ENCODE measurements at places on chromosomes 12 and 14. TPM values are rescaled to one million over a fixed set of nuclear protein-coding genes. Genes with fewer than 3 reads are reported as not detected.
A peak's percentile ranks its signal among the peaks of the same experiment; 100 is the strongest.

STRN3 gene
- total RNA-seq: 14.7 TPM

DNA sequence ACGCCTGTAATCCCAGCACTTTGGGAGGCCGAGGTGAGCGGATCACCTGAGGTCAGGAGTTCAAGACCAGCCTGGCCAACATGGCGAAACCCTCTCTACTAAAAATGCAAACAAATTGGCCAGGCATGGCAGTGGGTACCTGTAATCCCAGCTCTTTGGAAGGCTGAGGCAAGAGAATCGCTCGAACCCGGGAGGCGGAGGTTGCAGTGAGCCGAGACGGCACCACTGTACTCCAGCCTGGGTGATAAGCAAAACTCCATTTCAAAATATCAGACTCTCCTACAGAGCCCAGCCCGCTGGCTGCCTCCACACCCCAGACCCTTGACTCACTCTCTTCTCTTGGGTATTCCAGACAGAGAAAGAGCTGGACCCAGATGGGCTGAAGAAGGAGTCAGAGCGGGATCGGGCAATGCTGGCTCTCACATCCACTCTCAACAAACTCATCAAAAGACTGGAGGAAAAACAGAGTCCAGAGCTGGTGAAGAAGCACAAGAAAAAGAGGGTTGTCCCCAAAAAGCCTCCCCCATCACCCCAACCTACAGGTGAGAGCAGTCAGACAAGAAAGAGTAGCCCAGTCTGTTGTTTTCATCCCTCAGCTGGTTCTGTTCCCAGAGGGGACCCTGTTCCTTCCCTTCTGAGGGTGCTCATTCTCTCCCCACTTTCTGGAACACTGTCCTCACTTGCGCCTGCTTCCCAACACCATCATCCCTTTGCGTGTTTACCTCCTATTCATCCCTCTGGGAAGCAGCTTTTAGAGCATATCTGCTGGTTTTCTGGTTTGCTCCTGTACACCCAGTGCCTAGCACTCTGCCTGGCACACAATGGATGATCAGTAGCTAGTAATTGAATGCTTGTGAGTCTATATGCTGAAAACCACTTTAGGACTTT, 19.7 kb downstream of the AGAP2 start:
- no peak for DNase-seq

DNA sequence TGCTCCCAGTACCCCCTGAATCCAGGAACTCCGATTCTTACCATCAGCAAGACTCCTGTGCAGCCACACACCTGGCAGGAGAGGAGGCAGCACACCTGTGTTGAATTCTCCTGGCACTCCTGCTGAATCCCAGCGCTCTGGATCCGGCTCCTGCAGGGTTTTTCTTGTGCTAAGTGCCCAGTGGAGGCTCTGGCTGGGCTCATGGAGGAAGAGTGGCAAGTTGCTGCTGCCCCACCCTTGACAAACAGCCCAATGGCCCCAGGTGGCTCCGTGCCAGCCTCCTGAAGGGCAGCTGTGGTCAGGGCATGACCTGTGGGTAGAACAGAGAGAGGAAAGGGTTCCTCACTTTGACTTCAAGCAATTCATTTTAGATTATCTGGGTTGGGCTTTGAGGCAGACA, 20.0 kb downstream of the CRACR2A start:
- no peak for DNase-seq

GRCh38 chr14:101721951-101722661, 39.4 kb upstream of the PPP2R5C start:
- peak; percentile 87 for DNase-seq

DNA sequence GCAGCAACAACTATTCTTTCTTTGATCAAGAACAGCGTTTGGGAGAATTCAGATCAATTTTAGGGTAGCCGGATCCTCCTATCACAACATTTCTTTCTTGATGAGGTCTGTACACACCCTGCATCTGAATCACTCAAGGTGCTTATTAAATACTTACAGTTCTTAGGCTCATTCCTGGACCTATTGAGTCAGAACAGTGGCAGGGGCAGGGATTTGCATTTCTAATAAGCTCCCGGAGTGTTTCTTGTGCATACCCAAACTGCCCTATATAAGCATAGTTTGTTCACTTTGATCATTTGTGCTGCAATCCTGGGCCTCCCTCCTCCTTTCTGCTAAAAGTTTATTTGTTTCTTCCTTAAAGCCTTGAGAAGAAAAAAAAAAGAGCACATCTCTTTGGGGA, 80.5 kb upstream of the RPH3A start:
- no peak for DNase-seq

GPRC5D gene
- total RNA-seq: not detected

DNA sequence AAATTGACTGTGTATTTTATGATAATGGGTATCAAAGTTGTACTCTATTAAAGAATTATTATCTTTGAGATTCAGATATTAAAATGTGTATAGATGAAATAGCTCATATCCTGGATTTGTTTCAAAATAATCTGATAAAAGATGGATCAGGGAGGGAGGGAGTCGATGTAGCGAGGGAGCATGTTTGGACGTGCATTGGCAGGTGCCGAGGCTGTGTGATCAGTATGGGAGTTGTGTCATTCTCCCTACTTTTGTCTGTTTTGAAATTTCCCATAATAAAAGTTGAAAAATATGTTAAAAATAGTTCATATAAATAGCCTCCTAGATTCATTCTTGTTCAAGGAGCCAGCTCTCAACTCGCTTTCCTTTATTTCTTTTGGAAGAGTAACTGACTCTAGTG, 171.6 kb upstream of the HIF1A start:
- DNase-seq: no peak

- no peak for DNase-seq
These were observed 135.2 kb downstream of the RERGL start for GRCh38 chr12:17954788-17955187.

DNA sequence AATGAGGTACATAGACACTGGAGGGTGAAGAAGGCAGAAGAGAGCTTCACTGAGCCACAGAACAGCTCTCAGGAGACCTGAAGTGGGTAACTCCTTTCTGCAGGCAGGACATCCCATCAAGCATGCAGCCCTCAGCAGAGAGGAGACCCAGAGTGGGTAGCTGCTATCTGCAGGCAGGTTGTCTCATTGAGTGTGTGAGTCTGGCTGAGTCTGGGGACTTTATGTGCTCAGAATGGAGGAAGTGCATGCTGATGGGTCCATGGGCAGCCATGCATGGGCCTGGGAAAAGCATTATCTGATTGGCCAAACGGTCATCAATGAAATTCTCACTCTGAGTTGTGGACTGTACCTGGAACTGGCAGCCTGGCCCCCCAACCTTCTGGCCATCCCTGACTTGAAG, 14.7 kb upstream of the HIGD1C start:
- DNase-seq: no peak

KRT80 gene
- not detected for total RNA-seq

PTCSC3 gene
- total RNA-seq: not detected

DNA sequence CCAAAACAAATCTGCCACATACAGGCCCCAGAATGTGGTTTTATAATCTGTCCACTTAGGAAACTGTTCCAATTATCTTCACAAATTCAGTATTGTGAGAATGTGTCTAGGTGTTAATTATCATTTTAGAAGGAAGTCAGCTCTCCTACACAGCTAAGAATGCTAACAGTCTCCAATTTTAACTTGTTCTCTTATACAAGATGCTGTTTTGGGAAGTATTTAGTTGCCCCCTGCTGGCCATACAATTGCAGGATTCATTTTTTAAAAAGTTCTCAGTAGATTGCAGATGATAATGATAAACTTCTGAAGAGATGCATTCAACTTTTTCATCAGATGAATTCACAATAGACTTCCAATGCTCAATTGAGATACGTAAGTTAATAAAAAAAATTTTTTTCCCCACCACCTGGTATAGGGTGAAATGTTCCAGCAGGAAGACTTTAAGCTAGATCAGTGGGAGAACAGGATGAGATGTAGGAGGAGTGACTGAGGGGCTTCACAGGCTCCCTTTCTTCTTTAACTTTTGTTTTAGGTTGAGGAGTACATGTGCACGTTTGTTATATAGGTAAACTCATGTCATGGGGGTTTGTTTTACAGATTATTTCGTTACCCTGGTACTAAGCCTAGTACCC, 27.3 kb upstream of the OSBPL8 start:
- peak; percentile 65 for DNase-seq

JAG2 gene
- 3.6 TPM for total RNA-seq

- DNase-seq: no peak
These were observed 68.1 kb downstream of the TBC1D30 start for GRCh38 chr12:64892561-64892960.

MUCL1 gene
- not detected for total RNA-seq

- DNase-seq: no peak
These were observed 34.8 kb upstream of the FRMD6 start for GRCh38 chr14:51616724-51617409.

DNA sequence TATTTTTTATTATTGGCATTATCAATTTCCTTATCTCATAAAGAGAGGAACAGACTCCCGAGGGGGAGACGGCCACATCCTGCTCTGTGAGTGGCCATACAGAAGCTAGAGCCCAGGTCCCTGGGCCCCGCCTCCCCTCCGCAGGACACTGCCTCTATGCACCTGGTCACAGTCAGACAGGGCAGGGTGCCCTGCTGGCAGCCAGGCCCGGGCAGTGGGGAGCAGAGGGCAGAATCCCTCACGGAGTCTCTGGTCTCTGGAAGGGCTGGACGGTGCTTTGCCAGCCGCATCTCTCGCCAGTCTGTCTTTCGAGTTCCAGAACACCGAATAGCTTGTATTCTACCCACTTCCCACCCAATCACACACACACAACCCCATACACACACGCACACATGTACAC, 16.4 kb upstream of the CACNA2D4 start:
- no peak for DNase-seq

DNA sequence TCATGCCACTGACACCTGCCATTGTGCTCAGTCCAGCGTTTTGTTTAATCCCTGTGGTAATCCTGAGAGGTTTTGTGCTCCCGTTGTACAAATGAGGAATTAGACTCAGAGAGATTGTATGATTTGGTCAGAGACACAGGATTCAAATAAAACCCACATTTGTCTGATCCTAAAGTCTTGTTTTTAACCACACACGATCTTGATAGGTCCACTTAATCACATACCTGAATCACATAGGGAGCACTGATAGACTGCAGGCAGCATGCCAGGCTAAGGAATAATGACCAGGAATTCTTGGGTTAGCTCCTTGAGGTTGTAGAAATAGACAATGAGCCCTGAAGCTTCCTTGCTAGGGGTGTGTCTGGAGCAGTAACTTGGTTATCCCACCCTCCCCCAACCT, 202.6 kb upstream of the RGS6 start:
- DNase-seq: no peak

Measured in activated CD8-positive, alpha-beta T cell treated with anti-CD3 and anti-CD28 coated beads for 36 hours (primary cell).